ENCODE measurements at places on chromosomes 1 and 21.

GRCh38 chr21:45136927-45137611 lies 62.7 kb downstream of the ADARB1 start:
- peak; percentile 96 for DNase-seq

- DNase-seq = no peak
Observed at GRCh38 chr1:229732061-229732460, 106.0 kb downstream of the URB2 start.

DNA sequence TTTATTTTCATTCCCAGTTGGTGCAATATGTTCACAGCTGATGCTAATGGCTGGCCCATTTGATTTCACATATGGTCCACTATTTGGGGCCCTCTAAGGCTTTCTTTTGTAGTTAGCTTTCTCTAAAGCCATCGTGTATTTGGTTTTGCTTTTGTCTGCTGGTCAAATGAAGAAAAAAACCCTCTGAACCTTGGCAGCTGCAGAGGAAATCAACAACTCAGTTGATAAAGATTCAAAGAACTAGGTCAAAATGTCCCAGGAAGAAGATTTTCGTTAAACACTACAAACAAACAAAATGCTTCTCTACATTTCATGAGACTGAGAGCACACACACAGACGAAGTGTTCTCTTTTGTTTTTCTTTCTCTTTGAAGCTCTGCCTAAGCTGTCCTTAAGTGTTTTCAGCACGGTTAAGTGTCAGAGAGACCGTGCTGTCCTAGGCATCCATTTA lies 655.0 kb downstream of the RWDD3 start:
- no peak for DNase-seq

DNA sequence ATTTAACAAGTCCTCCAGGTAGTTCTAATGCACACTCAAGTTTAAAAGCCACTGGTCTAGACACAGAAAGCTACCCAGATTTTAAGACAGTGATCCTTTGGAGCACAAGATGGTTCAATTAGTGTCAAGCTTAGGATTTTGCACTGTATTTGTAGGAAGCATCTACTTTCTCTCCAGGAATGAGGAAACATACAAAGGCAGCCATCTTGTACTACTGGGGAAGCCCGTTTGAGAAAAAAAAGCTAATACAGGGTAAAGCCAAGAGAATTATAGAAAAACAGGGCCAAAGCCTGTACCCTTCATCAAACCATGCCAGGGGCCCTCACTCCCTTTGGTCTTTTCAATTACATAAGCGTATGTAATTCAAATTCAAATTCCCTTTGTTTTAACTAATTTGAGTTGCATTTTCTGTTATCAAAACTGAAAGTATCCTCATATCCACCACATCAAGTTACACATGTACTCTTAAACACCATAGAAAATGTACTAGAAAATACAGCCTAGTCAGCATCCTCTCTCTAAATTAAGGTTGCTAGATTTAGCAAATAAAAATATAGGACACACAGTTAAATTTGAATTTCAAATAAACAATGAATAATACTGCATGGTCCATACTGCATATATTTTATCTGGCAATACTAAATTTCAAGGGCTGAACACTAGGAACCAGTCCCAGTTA lies 17.4 kb downstream of the PIK3R3 start:
- DNase-seq = no peak

DNA sequence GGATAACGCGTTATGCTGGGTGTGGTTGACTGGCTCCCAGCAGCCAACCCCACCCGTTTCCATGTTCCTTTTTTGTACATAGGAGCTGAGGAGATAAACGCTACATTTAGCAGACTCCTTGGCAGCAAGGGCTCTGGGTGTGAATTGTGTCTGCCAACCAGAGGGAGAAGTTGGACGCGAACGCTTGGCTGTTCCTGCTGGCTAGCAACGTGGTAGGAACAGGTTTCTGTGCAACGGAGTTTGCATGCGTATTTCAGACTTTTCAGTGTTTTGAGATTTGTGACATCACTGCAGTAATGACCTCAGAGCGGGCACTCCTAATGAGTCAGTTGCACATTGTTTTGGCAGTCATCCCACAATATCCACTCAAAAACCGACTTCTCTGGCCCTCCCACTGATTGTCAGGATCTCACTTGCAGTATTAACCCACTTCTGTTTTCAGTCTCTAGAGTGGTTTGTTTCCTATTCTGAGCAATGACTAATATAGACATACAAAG lies 98.7 kb upstream of the RGS1 start:
- no peak for DNase-seq

- no peak for DNase-seq
Observed at GRCh38 chr1:38899560-38899959, 18.2 kb upstream of the GJA9 start.

- DNase-seq = no peak
Observed at GRCh38 chr1:73980324-73981040, 217.5 kb downstream of the LRRIQ3 start.

- DNase-seq = no peak
Observed at GRCh38 chr1:226983992-226984364, 43.9 kb downstream of the COQ8A start.

DNA sequence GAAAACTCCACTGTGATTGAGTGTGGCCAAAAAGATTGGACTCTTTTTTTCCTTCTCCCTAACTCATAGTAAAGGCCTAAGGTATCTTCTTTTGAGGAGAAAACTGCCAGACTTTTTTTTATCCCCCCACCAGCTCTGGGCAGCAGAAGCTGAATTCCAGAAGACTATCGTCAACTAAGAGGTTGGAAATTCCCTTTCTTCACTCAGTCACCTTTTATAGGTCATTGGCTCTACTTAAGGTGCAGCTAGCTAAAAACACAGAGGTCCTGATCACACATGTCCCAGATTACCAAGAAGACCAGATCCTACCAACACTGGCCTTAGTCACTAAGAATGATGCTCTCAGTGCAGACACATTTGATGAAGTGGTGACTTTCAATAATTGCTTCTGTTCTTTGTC lies 1441.2 kb downstream of the PLA2G4A start:
- no peak for DNase-seq

- no peak for DNase-seq
Observed at GRCh38 chr1:79716447-79716846, 709.9 kb upstream of the ADGRL4 start.

- no peak for DNase-seq
Observed at GRCh38 chr1:241611063-241611462, 29.1 kb downstream of the CHML start.

GRCh38 chr21:33302796-33303195 lies 22.0 kb upstream of the IFNAR1 start:
- DNase-seq = peak; percentile 75

GRCh38 chr21:45546636-45547544 lies 4.7 kb upstream of the SLC19A1 start:
- peak; percentile 10 for DNase-seq

GRCh38 chr1:190453550-190453949 lies 24.1 kb downstream of the BRINP3 start:
- DNase-seq = no peak

DNA sequence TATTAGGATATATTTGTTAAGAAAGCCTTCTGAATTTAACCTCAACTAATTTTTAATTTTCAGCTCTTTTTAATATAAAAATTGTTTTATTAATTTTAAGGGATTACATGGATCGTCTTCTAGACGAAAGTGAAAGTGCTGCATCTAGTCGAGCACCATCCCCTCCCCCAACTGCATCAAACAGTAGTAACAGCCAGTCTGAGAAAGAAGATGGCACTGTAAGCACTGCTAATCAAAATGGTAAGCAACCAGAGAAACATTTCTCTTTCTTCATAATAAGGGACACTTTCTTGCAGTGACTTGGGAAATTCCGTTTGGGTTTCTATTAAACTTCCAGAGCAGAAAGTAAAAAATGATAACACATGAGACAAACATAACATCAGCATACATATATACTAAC lies 56.9 kb downstream of the MIER1 start:
- no peak for DNase-seq

DNA sequence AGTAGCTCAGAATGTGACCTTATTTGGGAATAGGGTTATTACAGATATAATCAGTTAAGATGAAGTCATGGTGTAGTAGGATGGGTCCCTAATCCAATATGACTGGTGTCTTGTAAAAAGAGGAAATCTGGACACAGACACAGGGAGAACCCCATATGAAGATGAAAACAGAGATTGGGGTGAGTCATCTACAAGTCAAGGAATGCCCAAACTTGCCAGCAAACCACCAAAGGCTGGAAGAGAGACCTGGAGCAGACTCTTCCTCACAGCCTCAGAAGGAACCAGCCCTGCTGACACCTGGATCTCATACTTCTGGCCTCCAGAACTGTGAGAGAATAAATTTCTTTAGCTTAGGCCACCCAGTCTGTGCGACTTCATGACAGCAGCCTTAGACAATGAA lies 29.9 kb downstream of the KRTAP19-8 start:
- DNase-seq = no peak

DNA sequence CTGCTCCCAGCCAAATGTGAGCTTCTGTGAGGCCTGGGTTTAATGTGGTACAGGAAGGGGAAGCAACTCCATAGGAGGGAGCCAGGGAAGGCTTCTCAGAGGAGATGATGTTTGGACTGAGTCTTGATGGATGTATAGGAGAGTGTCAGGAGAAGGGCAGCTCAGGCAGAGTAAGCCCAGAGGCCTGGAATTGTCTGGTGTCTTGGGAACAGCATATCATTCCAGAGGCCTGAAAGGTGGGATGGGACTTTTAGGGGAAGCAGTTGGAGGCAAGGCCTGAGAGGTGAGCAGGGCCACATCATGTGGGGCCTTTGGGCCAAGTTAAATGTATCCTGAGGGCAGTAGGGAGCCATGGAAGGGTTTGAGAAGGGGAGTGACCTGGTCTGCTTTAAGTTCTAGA lies 148.6 kb upstream of the WNT4 start:
- DNase-seq = no peak

- DNase-seq = no peak
Observed at GRCh38 chr1:187985897-187986654, 1157.3 kb downstream of the PLA2G4A start.

- no peak for DNase-seq
Observed at GRCh38 chr1:42449256-42449655, 6.6 kb downstream of the ZMYND12 start.

GRCh38 chr1:221118938-221119320 lies 239.7 kb downstream of the HLX start:
- DNase-seq = no peak

- peak; percentile 67 for DNase-seq
Observed at GRCh38 chr1:233614743-233615521, 1.0 kb downstream of the KCNK1 start.

- DNase-seq = no peak
Observed at GRCh38 chr1:62590255-62590969, 6.9 kb upstream of the ANGPTL3 start.

DNA sequence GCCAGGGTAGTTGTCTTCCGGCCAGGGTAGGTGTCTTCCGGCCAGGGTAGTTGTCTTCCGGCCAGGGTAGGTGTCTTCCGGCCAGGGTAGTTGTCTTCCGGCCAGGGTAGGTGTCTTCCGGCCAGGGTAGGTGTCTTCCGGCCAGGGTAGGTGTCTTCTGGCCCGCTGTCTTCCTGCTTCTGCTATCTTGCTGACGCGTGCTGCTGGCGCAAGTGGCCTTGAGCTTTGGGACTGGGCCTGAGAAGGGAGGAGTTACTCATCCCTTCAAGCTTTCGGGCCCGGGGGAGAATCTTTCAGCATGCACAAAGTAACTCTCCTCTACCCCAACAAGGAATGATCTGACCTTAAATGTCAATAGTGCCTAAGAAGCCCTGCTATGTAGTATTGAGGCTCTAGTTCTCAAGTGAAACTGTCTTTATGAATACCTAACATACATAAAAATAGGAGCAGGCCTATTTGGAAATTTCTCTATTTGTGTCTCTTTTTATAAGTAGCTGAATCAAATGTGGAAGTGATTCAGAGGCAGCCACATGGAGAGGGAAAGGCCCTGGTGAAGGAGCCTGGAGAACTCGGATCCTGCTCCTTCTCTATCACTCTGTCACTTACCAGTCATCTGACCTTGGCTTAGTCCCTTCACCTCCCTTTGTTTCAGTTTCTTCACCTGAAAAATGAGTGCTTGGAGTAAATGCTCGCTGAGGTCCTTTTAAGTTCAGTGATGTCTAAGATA lies 65.6 kb downstream of the RGL1 start:
- no peak for DNase-seq

DNA sequence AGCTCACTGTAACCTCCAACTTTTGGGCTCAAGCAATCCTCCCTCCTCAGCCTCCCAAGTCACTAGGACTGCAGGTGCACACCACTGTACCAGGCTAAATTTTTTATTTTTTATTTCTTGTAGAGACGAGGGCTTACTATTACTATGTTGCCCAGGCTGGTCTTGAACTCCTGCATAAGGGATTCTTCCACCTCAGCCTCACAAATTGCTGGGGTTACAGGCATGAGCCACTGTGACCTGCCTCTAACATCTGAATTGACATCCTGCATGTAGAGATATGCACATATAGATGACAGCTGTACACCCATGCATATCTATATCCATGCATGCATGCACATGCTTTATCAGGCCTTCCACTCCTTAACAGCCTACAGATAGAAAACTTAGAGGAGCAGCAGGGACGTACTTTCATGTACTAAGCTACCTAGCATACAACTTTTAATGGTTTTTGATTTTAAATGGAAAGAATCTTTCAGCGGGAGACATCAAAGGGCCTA lies 740.9 kb upstream of the TPTE start:
- no peak for DNase-seq

DNA sequence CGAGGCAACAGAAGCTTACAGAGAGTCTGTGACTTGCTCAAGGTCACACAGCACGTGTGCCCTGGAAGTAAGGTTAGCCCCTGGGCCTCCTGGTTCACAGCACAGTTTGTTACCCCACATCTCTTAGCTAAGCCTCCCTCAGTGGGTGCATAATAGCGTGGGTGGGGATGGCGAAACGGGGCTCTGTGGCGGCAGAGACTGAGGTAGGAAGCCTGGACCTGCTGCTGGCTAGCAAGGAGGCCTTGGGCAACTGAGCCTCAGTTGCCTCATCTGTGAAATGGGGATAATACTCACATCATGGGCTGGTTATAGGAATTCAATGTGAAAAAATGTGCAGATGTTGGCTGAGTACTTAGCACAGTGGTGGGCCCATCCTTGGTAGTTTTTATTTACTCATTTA lies 596 bp downstream of the PADI4 start:
- no peak for DNase-seq

- DNase-seq = no peak
Observed at GRCh38 chr1:54792686-54793282, 8.3 kb downstream of the TTC22 start.

DNA sequence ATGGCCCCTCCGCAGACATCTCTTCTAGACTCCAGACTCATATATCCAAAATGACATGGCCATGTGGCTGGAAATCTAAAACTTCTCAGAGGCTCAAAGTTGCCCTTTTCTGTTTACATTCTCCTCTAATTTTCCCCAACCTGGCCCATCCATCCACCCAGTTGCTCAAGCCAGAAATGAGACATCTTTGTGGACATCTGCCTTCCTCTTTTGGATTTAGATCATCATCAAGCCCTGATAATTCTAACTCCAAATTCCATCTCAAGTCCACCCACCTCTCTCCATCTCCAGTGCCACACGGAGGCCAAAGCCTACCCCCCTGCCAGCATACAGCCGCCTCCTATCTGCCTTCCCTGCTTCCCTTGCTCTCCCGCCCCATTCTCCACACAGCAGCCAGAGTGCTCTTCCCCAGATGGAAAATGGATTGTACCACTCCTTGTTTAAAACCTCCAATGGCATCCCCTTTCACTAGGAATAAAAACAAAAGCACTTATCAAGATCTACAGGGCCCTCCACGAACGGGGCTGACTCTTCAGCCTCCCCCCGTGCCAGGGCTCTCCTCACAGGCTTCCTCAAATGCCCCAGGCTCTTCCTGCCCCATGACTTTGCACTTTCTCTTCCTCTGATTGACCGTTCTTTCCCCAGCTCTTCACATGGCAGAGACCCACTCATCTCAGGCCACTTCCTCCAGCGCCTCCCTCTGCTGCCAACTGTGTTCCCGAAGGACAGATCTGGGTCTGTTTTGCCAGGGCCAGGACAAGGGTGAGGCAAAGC lies 40.1 kb downstream of the SYT6 start:
- DNase-seq = no peak

GRCh38 chr1:193661385-193661784 lies 475.0 kb upstream of the B3GALT2 start:
- DNase-seq = no peak

All from endodermal cell (in vitro differentiated cells).